ENCODE measurements at places on chromosomes 7 and 10.

- DNase-seq, result peak; percentile 70
Measured at GRCh38 chr7:131011976-131012375, 278.0 kb upstream of the KLF14 start.

- DNase-seq, result no peak
Measured at GRCh38 chr7:75967487-75967997, 26.9 kb downstream of the TMEM120A start.

- DNase-seq, result no peak
Measured at GRCh38 chr10:84196941-84197340, 2.6 kb downstream of the CDHR1 start.

DNA sequence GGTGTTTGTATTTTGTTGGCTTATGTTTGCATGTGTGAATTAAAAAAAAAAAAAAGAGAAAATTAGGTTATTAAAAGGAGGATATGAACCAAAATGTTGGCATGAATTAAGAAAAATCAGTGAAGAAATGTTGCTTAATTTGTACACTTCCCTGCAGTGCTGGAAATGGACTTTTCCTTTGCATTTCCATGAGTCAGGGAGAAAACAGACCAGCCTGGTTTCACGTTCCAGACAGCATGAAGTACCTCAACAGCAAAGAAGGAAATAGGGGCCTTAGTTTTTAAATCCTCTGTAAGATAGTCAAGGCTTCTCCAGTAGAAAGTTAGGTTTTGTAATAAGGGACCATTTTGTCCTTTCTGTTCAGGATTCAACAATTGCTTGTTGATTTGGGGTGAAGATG lies 159.7 kb downstream of the CELF2 start:
- DNase-seq, result no peak

GRCh38 chr10:22758867-22759266 lies 44.5 kb upstream of the PIP4K2A start:
- DNase-seq, result no peak

- DNase-seq, result no peak
Measured at GRCh38 chr7:106717254-106717954, 56.4 kb upstream of the CCDC71L start.

DNA sequence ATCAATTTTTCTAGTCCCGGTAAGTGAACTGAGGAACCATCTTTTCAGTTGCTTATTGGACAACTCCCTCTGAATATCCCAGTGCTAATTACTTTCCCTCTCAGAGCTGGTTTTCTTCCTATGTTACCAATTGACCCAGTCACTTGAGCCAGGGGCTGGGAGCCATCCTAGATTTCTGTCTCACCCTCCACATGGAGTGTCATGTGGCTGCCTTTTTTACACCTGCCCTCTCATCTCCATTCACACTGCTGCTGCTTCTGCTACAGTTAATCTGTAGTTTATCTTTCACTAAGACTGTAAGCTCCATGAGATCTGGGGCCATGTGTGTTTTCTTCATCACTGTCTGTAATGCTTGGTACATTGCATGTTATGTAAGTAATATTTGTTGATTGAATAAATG lies 35.8 kb downstream of the VCL start:
- DNase-seq, result no peak

DNA sequence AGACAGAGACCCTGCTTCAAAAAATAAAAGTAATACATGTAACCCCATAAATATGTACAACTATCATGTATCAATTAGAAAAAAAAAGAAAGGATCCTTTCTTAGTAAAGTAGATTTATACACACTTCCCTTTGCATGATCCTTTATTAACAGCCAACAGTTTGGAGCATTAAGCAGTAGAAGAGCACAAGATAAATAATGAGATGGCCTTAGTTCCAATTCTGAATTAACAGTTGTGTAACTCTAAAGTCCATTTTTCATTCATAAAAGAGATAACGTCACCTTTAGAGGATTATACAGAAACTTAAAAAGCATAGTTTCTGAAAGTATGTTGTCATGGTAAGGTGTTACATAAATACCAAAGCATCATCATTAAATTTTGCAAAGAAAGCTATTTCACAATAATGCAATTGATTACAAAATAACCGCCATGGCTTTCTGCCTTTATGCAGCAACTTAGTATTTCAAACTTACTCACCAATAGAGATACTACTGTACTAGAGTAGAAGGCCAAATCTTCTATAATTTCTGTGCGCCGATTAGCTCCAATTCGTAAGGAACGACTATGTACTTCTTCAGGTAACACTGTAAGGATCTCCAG lies 40.3 kb downstream of the TNPO3 start:
- no peak for DNase-seq

All from CD4-positive, alpha-beta T cell treated with Interleukin-4 for 4 hours (primary cell).